ENCODE measurements at places on chromosomes 5 and 9.

DNA sequence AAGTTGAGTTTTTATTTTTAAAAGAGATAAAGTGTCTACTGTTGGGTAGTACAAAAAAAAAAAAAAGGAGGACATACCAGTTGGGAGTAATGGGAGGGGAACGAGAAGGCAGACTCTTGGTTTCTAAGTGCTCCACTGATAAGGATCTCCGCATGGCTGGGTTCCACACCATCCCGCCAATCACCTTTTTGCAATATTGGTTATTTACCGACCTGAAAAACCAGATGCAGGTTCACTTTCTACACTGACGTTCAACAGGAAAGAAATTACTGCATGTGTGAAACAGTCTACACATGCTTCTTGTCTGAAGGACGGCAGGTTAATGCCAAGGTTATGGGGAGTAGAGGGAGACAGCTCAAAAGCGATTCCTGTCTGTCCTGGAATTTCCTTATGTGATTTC is 75.5 kb downstream of the PTPN3 start:
- no peak for DNase-seq
- H3K36me3 ChIP-seq = no peaks in the 10 kb centered on the region
- peaks cover 9% of the 10 kb centered on the region for H3K27me3 ChIP-seq
- peaks cover 17% of the 10 kb centered on the region for H3K4me1 ChIP-seq
- H3K4me3 ChIP-seq = no peak overlapping the region
- no peak overlapping the region for H3K27ac ChIP-seq

DNA sequence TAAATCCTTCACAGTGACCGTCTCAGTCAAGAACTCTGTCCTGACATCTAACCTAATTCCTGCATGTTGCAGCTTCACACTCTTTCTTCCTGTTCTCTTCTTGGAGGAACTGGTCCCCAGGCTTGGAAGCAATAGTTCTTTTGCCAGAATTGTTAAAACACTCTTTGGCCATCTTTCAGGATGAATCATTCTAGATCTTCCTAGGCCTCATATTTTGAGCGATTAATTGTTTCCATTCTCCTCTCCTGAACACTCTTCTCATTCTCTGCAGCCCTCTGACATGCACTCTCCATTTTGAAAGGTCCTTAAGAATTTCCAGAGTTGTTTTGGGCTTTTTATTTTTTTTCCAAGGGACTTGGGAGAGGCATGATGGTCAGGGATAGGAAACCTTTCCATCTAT is 85.8 kb downstream of the FAM114A2 start:
- no peak overlapping the region for H3K27ac ChIP-seq
- H3K4me3 ChIP-seq = no peak overlapping the region
- H3K27me3 ChIP-seq = peaks cover 2% of the 10 kb centered on the region
- no peaks in the 10 kb centered on the region for H3K36me3 ChIP-seq
- DNase-seq = no peak
- no peaks in the 10 kb centered on the region for H3K4me1 ChIP-seq

GRCh38 chr9:6686396-6686795 is 40.9 kb upstream of the GLDC start:
- H3K27ac ChIP-seq = no peak overlapping the region
- H3K27me3 ChIP-seq = no peaks in the 10 kb centered on the region
- no peak overlapping the region for H3K4me3 ChIP-seq

DNA sequence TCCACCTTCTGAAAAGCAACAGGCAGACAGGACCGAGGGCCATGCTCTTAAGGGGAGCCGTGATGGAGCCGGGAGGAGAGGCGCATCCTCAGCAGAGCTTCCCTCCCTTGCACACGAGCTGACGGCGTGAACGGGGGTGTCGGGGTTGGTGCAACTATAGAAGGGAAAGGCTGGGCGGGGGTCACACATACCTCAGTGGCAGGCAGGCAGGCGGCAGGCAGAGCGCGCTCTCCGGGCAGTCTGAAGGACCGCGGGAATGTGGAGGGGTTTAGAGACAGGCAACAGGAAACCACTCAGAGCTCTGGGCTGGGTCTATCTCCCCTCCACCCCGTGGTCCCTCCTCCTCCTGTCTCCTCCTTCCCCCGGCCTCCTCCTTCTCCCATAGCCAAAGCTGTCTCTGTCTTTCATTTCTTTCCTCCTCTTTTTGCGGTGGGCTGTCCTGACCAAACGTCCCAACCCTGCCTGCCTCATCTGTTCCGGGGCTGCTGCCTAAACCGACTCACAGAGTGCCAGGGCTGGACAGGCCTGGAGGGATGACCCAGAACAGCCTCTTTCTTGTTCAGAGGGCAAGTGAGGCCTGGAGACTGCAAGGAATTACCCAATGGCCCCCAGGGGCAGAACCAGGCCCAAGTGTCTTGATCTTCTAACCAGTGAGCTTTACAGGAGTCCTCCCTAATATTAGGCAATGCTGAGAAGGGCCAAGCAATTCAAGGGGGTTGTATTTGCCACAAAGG is at the start of gene SPARC:
Gene SPARC (minus strand): TSS at position 242 of the 734 bp plus-strand sequence. CDS start 10,727 bp downstream, outside the sequence.
- no peak within 1 kb of the TSS for H3K4me3 ChIP-seq
- peaks cover 37% of the 10 kb centered on the region for H3K27me3 ChIP-seq
- peaks cover 9% of the 10 kb centered on the region for H3K4me1 ChIP-seq
- no peak for DNase-seq

- no peak overlapping the region for H3K4me3 ChIP-seq
- H3K36me3 ChIP-seq = peaks cover 3% of the 10 kb centered on the region
- peaks cover 15% of the 10 kb centered on the region for H3K27me3 ChIP-seq
- peaks cover 19% of the 10 kb centered on the region for H3K4me1 ChIP-seq
Measured at GRCh38 chr5:122839731-122840130, 5.7 kb upstream of the SNX24 start.

- DNase-seq = no peak
- H3K27me3 ChIP-seq = peaks cover 38% of the 10 kb centered on the region
- H3K4me3 ChIP-seq = no peak overlapping the region
Measured at GRCh38 chr5:36252722-36253365, 11.1 kb upstream of the NADK2 start.

GRCh38 chr5:169706071-169706470 is 69.0 kb downstream of the DOCK2 start:
- H3K4me3 ChIP-seq = no peak overlapping the region
- peaks cover 61% of the 10 kb centered on the region for H3K36me3 ChIP-seq
- H3K27me3 ChIP-seq = no peaks in the 10 kb centered on the region
- H3K4me1 ChIP-seq = peaks cover 10% of the 10 kb centered on the region
- no peak overlapping the region for H3K27ac ChIP-seq
